Globus pallidus (tissue), 1 donor: ENCODE measurements at places on chromosomes 5 and 9.

- DNase-seq: no peak
These were observed 99.8 kb downstream of the TRIO start for GRCh38 chr5:14242871-14243383.

- DNase-seq: no peak
These were observed 8.8 kb downstream of the FAM200C start for GRCh38 chr5:160390787-160391696.

GRCh38 chr5:30918171-30918570 is 275.3 kb upstream of the CDH6 start:
- no peak for DNase-seq

GRCh38 chr9:72312386-72312987 is 52.5 kb downstream of the ZFAND5 start:
- no peak for DNase-seq

DNA sequence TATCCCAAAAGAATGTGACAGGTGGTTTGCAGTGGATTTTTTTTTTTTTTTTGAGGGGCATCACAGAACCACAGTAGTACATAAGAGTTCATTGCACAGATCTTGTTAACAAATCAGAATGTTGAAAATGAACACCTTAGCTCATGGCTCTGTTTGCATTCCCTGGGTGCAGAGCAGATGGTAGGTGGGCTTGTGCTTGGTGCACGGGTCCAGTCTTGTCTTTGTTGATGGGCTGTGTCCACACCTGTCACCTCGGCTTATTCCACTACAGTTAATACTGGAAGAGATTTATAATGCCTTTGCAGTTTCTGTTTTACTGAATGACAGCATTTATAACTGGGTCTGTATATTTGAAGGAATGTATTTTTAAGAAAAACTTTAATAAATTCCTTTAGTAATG is 146.6 kb downstream of the KDM4C start:
- no peak for DNase-seq

DNA sequence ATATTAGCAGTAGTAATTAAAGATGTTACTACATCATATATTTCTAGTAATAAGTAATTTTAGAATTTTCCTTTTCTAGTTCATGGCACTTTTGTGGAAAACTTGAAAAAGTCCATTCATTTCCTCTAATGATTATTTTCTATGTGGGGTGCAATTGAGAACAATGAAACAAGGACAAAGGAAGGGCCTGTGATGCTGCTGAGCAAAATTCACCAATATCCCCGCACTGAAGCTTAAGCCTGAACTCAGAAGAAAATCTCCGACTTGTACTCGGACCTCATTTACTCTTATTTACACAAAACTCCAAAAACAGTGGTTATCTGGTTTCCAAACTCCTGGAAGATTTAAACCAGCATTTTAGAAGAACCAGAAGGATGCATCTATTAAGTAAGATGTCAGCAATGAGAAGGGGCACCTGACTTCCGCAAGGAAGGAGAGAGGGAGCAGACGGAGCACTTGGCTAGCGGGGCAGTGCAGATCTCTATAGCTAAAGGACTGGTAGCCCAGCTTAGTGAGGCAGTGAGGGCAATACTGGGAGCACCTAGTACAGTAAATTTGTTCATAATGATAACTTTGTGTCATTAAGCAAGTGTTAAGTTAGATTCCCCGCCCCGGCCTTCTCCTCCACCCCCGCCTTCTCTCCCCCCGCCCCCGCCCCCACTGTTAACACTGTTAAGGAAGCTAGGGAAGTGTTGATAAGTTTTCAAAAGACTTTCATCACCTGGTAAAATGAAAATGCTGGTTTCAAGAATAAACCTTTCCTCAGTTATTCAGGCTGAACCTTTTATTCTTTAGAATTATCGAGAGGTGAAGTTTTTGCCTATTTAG is 123.3 kb downstream of the ZSWIM6 start:
- no peak for DNase-seq

DNA sequence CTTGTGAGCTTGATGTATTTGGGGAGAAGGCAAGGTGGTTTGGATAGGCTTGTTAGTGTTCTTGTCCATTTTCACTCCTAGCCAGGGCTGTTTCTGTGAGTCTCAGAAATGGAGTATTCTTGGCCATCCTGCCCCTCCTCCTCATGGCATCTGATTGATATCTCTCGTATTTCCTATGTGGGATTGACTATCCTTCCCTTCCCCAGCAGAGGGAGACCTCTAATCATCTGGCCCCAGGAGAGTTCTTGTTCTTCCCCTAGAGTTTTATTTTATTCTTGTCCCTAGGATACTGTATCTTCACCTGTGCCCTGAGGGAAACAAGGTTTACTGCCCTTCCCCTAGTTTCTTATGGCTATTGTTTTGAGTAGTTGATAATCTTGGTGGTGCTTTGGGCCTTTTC is 114.4 kb downstream of the VPS13A start:
- no peak for DNase-seq

- DNase-seq: no peak
These were observed 95.9 kb upstream of the SPRY4 start for GRCh38 chr5:142420561-142421227.

DNA sequence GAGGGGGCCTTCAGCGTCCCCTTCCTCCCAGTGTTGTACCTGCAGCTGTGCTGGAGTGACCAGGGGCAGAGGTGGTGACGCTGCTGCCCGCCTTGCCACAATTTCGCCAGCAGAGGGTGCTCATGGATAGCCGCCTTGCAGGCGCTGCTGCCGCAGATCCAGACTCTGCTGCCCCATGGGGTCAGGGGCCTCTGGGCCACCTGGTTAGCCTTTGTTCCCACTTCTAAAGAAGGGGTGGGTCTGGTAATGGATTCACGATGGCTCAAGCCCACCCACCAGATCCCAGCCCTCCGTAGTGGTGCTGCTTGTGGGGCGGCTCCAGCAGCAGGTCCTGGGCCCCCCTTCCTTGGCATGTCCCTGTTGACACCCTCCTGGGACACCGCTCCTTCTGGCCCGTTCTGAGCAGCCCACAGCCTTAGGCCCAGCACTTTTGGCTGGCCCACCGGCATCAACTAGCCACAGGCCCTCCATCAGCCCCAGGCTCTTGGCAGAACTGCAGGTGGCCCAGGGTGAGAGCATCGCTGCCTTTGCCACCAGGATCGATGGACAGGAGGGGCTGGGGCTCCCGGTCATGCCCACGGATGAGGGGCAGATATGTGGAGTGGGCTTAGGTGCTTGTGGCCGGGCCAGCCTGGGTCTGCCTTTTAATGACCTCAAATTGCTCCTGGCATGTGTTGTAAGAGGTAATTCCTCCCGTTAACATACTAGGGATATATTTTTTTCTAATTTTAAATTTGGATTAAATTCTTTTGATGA is 57.2 kb downstream of the COL5A1 start:
- DNase-seq: peak; percentile 24

DNA sequence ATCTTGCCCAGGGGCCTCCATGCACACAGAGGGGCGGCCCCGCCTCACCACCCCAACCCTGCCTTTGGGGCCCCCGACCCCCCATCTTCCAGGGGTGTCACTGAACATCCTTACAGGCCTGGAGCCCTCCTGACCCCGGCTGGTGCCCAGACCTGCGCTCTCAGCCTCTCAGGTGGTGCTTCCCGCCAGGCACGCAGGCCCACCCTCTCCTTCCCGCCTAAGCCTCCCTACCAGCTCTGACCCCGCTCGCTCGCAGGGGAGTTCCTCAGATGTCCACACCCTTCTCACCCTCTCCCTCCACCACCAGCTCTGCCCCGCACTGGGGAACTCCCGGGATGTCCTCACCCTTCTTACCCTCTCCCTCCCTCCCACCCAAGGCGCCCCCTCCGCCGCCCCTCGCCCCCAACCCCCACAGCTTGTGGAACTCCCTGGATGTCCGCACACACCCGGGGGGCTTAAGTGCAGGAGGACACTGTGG is 12.3 kb upstream of the QRFP start:
- DNase-seq: no peak

DNA sequence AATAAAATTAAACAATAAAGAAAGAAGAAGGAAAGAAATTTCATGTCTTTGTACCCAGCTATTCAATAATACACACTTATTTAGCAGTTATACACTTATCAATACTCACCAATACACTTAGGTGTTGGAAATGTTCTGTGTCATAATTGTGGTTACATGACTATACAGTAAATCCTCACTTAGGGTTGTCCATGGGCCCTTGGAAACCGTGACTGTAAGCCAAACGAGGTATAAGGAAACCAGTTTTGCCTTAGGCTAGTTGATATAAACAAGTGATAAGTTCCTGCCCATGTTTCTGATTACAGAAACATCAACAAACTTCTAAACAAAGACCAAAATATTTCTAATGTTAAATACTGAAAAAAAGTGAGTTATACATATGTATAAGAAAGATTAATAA is 10.0 kb upstream of the SLCO4C1 start:
- DNase-seq: no peak

DNA sequence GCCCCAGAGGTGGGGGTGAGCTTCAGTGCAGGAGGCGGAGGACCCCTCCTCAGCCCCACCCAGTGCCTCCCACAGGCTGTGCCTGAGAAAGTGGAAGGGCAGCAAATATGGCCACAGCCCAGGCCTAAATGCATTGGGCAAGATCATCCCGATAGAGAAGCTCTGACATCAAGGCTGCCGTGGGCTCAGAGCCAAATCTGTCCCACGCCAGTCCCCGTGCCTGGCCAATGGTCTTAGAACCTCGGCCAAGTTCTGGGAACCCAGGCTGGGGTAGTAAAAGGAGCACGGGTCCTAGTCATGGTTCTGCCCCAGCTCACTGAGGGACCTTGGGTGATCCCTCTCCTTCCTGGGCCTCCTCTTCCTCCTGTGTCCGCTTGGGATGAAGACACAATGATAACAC is 27.7 kb upstream of the TNIP1 start:
- no peak for DNase-seq

- no peak for DNase-seq
These were observed 2.9 kb upstream of the NXNL2 start for GRCh38 chr9:88531920-88532698.

GRCh38 chr9:132461971-132462370 is 52.0 kb downstream of the CFAP77 start:
- no peak for DNase-seq

DNA sequence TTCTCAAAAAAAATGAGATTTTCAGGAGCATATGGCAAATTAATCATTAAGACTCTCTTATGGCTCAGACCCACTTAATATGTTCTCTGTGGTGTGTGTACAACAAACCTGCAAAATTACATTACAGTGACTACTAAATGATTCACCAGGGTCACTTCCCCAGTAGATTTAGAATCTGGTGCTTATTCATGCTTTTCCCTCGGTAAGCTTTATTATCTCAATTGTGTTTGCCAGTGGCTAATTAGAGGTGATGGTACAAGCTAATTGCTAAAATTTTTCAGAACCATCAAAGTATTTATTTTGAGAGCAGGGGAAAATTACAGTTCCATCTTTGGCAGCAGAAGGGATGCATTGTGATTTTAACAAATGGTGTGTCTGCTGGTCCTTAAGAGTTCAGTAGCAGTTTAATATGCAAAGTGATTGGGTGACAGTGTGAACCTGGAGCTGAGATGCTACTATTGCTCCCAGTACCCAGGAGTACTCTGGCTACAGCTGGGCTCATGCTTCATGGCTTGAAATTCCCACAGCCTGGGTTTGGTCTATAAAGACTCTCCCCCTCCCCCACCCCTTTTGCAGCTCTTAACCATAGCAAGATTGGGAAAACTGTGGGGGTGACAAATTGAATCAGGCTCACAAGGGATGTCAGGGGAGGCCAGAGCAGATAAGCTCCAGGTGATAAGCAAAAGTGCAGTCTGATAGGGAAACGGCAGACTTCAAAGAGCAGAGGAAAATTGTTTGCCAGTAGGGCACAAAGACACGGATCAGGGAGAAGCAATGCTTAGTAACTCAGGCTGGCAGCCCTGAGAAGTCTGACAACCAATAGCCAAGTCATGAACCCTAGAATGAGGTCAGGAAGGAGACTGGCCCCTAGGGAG is 92.8 kb upstream of the RAD23B start:
- no peak for DNase-seq

GRCh38 chr9:15743512-15743911 is 190.7 kb downstream of the CCDC171 start:
- DNase-seq: no peak

GRCh38 chr5:132471944-132472343 is 18.6 kb downstream of the IRF1 start:
- DNase-seq: no peak

GRCh38 chr5:154631141-154631540 is 124.0 kb upstream of the LARP1 start:
- DNase-seq: no peak
